ENCODE measurements at places on chromosomes 7 and 10.

GRCh38 chr7:128385988-128386925 is 23.5 kb downstream of the IMPDH1 start:
- DNase-seq = no peak

DNA sequence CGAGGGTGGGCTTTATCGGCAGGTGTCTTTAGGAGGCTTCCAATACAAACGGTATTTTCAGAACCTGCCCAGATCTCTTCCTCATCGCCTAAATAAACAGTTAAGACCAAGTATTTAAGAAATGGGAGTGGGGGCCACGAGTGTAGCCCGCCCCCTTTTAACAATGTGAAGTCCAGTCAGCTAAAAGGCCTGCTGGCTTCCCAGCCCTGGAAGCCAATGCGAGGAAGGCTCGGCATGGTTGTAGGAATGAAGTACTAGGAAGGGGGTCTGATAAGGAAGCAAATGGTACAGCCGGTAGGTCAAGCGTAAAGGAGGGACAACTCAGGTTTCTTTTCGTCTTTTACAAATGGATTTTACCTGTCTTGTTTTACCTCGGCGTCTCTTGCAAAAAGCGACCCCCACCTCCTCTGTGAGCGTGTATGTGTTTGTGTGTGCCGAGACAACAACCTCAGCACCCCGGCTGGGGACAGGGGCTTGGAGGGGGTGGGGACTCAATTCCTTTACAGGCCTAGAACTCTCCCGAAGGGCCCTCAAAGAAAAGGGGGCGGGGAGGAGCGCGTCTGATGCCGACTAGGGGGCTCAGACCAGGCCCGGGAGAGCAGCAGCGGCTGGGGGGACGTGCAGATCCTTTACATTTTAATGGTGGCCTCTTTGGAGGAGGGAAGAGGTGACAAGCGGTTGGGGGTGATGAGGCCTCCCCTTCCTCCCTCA is 147.6 kb downstream of the GPR85 start:
- no peak for DNase-seq

DNA sequence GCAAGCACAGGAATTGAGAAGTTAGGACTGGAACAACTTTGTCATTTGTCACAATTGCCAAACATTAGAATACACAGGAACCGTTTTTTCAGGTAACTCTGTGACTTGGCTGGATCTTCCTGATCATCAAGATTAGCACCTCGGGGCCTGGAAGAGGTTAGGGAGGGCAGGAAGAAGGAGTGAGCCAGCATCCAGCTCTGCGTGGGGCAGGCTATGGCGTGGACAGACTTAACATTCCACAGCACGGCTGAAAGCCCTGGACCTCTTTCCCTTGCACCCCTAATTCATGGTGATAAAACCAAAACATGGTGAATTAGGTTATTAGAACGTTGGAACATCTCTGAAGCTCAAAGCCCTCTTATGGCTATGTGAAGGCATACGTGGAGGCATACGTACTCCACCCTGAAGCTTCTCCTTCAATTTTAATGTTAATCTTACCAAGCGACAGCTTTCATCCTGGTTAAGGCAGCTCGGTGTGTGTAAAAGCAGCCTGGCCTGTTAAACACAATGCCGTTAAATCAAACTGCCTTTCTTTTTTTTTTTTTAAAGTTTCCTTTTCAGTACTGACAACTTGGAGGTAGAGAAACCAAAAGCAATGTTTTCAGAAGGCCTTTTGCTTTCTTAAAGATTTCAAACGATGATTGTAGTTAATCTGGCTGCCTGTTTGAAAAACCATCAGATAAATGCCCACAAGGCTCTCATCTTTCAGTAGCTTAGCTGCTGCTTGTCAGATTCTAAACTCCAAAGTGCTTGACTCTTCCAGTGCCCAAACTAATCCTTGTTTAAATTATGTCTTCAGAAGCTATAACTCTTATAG is 4.5 kb downstream of the GRK5 start:
- DNase-seq = no peak

- no peak for DNase-seq
Observed at GRCh38 chr7:79823246-79823951, 311.2 kb upstream of the GNAI1 start.

DNA sequence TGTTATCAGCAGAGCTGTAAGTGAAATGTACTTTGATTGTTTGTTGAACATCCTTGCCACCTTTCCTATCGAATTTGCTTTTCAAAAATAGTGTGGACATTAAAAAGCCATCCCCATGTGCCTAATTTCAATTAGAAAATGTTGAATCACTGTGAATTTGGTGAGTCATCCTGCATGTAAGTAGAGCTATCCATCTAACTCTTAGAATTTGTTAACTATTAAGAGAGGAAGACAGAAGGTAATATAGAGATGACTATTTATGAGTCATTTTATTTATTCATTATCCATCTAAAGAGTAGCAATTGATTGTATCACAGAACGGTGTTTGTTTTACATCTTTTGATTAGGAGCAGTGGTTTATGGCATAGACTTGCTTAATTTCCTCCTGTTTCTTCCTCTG is 154.7 kb downstream of the MGMT start:
- no peak for DNase-seq

- no peak for DNase-seq
Observed at GRCh38 chr7:113945018-113945938, 26.5 kb upstream of the PPP1R3A start.

DNA sequence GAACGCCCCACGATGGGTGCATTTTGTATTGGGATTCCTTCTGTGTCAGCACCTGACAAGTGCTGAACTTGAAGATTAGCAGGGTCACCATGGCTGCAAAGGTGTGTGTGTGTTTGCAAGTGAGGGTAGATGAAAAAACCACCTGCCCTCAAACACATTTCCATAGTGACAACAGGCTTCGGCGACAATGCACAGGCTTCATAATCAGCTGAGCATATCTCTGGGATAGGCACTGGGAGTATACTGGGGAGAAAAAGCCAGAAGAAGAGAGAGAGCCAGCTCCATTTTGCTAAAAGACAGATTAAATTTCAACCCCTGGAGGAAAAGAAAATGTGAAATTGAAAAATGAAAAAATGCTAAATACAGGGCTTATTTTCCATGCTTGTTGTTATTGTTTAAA is 656.1 kb downstream of the INHBA start:
- no peak for DNase-seq

- no peak for DNase-seq
Observed at GRCh38 chr7:77415476-77415822, 700 bp downstream of the GSAP start.

DNA sequence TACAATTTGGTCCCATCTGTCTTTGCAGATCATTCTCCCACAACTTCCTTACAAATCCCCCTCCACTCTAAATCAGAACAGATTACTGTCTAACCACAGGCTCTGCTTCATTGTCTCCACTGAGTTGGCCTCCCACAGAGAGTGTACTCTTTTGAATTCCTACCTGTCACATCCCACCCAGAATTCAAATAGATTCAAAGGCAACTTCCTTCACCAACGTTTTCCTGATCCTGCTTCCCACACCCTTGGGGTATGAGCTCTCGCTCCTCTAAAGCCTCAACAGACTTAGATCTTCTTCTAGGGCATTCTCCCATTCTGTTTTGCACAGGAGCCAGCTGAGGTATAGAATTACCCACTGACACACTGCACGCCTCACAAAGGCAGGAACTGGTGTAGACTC is 197.8 kb upstream of the CDCA7L start:
- DNase-seq = no peak

- DNase-seq = no peak
Observed at GRCh38 chr10:29176845-29177832, 111.7 kb upstream of the LYZL1 start.

GRCh38 chr10:97157578-97158095 is 28.1 kb downstream of the SLIT1 start:
- no peak for DNase-seq

GRCh38 chr7:41010967-41011366 is 691.9 kb downstream of the INHBA start:
- no peak for DNase-seq

DNA sequence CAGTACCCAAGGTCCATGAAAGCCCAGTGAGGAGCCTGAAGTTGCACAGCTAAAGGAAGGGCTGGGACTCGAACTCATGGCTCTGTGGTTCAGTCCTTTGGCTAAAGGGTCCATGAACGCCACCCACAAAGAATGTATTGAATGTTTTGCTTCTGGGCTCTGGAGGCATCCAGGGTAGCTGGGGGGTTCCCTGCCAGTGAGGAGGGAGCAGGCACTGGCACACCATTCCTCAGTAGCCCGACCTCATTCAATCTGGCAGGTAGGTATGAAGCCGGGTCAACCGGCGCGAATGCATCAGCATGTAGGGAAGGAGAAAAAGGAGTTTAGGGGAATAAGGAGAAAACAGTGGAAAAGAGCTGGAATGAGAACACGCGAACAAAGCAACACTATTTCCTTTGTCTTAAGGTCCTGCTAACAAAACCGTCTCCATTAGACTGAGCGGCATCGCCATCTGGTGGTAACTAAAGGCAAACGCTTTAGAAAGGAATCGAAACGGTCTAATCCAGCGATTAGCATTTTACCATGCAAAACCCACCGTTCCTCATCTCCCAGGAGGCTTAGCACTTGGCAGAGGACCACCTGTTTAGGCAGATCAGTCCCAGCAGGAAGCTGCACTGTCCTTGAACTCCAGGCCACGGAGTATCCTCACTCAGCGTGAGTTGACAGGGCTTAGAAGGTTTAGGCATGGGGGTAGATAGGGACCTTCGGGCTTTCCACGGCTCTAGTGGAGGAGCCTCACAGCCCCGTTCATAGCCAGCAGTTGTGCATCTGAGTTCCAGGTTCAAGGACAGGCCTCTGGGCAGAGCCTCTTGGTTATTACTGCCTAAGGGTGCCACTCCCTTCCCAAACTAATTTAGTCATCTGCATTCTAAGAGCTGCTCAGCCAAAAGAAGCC is 122.8 kb downstream of the UBE2H start:
- DNase-seq = no peak

- DNase-seq = no peak
Observed at GRCh38 chr10:58302254-58302653, 32.6 kb upstream of the UBE2D1 start.

DNA sequence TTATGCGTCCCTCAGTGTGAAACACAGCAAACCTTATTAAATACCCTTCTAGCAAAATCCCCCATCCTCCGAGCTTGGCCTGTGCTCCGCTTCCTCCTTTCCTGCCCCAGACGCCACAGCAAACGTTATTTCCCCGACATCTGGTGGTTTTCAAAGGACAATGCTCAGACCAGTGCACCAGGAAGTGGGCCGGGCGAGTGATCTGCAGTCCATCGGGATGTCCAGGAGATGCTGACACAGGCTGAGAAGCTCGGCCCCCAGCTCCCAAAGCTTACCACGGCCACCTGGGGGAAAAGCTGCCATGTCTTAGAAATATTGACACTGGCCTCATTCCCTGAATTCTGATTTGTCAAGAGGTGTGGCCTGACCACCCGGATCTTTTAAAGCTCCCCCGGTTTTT is 129.5 kb downstream of the PTPRN2 start:
- DNase-seq = no peak

DNA sequence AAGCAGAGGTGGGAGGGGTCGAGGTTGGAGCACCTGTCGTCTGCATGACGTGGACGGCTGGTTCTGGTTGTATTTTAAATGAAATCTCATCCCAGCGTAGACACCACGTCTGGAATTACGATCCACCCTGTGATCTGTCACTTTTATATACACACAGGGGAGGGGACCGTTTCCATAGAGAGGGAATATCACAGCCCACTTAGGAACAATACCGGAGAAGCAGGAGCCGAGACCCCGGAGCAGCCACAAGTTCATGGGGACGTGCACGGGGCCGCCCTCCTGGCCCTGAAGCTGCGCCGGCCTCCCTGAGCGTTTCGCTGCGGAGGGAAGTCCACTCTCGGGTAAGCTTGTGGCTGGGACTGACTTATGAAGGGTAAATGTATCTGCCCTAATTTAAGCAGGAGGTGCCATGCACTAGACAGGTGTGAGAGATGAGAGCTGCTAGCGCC is at the start of gene UCN3:
TSS of gene UCN3 (plus strand) at position 77 of the 449 bp plus-strand sequence. CDS start 8,755 bp downstream, outside the sequence.
- DNase-seq = no peak

DNA sequence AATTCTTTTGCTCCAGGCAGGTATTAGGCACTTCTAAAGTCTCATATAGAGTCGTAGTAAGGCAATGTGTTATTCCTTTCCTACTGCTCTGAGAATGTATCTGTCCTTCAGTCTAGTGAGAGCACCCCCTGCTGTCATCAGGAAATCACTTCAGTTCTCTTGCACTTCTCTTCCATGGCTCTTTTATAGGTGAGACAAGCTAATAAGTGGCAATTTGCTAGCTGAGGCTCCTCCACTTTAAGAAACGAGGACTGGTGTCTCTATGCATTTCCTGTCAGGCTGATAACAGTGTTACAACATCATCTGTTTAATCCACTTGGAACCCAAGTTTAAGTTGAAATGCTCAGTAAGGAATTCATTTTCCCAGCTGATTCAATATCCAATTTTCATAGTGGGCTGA is 350.6 kb downstream of the TFEC start:
- no peak for DNase-seq

DNA sequence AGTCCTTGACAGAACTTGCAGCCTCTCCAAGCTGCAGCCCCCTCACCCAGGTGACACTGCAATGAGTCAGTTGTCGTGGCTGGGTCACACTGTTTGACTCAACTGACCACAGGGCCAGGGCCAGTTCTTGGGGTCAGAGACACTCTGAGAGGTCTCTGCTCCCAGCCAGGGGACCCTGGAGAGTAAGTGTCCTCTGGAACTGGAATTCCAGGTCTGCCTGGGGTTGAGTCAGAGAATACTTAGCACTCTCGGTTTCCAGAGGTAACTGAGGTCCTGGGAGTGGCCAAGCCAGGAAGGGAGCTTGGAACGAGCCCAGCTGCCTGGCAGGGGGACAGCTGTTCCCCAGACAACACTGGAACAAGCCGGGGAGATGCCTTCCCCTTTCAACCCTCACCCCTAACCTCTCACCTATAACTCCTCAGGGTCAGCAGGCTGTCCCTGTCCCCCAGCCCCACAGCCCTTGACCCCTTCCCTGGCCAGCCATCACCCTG is 2.2 kb upstream of the MYL10 start:
- no peak for DNase-seq

- no peak for DNase-seq
Observed at GRCh38 chr7:151274396-151274795, 25.9 kb upstream of the SMARCD3 start.

GRCh38 chr7:29548823-29549222 is 14.8 kb upstream of the PRR15 start:
- no peak for DNase-seq

DNA sequence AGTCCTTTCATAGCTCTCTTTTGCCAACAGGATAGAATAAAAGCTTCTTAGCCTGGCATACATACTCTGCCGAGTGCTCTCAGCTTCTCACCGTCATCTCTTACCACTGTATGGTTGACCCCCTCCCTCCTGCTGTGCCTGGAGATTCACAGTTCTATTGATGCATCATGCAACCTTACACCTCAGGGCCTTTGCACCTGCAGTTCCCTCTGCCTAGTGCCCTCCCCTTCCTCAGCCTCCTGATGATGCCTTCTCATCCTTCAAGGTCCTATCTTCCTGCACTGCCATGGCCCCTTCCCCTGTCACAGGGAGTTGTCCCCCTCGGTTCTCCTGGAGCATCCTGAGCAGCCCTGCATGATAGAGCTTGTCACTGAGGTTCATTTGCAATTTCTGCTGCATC is 81.5 kb downstream of the CDH23 start:
- no peak for DNase-seq

- no peak for DNase-seq
Observed at GRCh38 chr7:113000316-113001020, 86.2 kb downstream of the GPR85 start.
